ENCODE measurements at places on chromosomes 3 and 15.
A peak's percentile ranks its signal among the peaks of the same experiment; 100 is the strongest.

GRCh38 chr3:45506084-45506483, 88.5 kb upstream of the LIMD1 start:
- DNase-seq: no peak

GRCh38 chr15:73493922-73494321, 51.0 kb downstream of the REC114 start:
- DNase-seq: no peak

DNA sequence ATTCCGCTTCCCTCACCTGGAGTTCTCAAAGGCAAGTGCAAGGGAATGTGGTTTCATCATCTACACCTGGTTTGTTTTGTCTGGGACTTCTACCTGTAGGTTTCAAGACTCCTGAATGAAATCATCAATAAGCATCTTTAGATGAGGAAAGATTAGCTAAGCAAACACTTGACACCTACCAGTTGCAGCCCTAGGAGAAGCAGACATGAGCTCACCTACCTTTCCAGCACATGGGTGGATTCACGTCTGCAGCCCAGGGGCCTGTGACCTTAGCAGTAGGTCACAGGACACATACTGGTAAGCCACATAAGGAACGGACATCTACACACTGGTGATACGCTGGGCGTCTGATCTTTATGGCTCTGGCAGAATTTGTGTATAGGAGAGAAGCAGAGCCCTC, 26.7 kb downstream of the SLCO2A1 start:
- DNase-seq: no peak

GRCh38 chr3:166444756-166445155, 607.5 kb upstream of the BCHE start:
- DNase-seq: no peak

- peak; percentile 0 for DNase-seq
Observed at GRCh38 chr15:79339588-79340314, 28.8 kb downstream of the TMED3 start.

Measured in NCI-H748 treated with DMSO at 0.1 percent for 48 hours (cell line).